Cardiac muscle cell (in vitro differentiated cells and primary cell): ENCODE measurements at places on chromosomes 2 and 18. TPM values are rescaled to one million over a fixed set of nuclear protein-coding genes. Genes with fewer than 3 reads are reported as not detected.

Gene CYTIP
- not detected in 2 replicates for total RNA-seq

Gene MC5R
- not detected in 2 replicates for total RNA-seq

Gene SPRED2
- 11.7 and 14.7 TPM in 2 replicates for total RNA-seq

Gene REG3G
- total RNA-seq, result not detected in 2 replicates

Gene VWA3B
- 0.09 and 0.67 TPM in 2 replicates for total RNA-seq

Gene CXCR4
- 2.4 and 5.8 TPM in 2 replicates for total RNA-seq

Gene DSG4
- not detected in 2 replicates for total RNA-seq

GRCh38 chr2:24919037-24919505 lies 966 bp downstream of the ADCY3 start:
- H3K27ac ChIP-seq, result no peak overlapping the region
- peak overlapping the region; percentile 56 for H3K4me3 ChIP-seq
- DNase-seq, result no peak

GRCh38 chr18:25137197-25137472 lies 214.8 kb downstream of the ZNF521 start:
- no peak overlapping the region for H3K4me3 ChIP-seq
- no peak for DNase-seq
- H3K27ac ChIP-seq, result peak overlapping the region; percentile 91
- H3K36me3 ChIP-seq, result no peaks in the 10 kb centered on the region
- peaks cover 33% of the 10 kb centered on the region for H3K4me1 ChIP-seq
- no peaks in the 10 kb centered on the region for H3K27me3 ChIP-seq

DNA sequence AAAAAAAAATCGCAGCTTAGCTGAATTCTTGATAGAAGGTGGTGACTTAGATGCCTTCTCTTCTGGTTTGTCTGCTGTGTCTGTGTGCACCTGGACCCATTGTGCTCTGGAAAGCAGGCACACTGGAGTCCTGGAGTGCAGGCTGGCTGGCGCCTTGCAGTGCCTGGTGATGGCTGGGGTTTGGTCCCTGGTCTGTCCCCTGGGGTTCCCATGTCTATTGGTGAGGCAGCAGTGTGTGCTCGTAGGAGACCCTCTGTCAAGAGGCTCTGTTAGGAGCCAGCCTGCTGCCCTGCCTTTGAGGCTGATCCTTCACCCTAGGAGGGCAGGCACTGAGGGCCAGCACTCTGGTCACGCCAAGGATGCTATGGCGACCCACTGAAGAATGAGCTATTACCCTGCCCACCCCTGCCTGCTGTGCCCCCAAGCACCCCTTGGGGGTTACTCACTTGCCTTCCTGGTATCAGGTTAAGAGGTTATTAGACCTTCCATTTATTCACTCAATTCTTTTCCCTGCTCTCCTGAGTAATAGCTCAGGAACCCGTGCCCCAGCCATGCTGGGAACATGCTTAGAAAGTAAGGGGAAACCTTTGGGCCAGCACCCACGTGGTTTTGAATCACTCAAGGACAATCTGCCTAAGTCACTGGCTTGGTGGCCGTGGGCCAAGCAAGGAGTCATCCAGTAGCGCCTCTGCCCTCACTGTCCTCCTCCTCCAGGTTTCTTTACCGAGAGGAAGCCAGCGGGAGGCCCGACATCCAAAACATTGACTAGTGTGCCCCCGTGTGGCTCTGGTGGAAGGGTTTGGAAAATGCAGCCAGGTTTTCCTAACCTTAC lies 284.5 kb downstream of the PRKCE start:
- DNase-seq, result peak; percentile 86
- no peaks in the 10 kb centered on the region for H3K36me3 ChIP-seq
- peaks cover 5% of the 10 kb centered on the region for H3K4me1 ChIP-seq
- H3K27me3 ChIP-seq, result no peaks in the 10 kb centered on the region
- no peak overlapping the region for H3K4me3 ChIP-seq
- H3K27ac ChIP-seq, result no peak overlapping the region

DNA sequence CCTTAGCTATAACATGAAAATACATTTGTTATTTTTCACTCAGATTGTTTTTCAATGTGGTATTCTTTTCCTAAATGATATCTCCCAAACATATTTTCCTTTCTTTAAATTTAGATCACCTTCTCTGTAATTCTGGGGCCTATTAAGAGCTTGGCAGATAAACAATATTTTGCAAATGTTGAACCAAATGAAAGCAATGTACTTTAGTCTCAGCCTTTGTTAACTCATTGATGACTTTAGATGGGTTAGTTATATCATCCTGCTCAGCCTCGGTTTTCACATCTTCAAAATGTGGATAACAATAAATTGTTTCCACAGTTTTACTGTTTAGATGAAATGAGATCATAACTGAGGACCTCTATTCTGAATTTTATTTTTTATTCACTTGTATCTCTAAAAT lies 1205.2 kb downstream of the SUCLG1 start:
- no peak overlapping the region for H3K4me3 ChIP-seq
- H3K27ac ChIP-seq, result no peak overlapping the region
- DNase-seq, result no peak
- H3K36me3 ChIP-seq, result no peaks in the 10 kb centered on the region
- no peaks in the 10 kb centered on the region for H3K4me1 ChIP-seq

- no peak overlapping the region for H3K27ac ChIP-seq
- no peak overlapping the region for H3K4me3 ChIP-seq
- H3K36me3 ChIP-seq, result no peaks in the 10 kb centered on the region
- H3K27me3 ChIP-seq, result peaks cover 11% of the 10 kb centered on the region
These were observed 184.4 kb downstream of the RTP5 start for GRCh38 chr2:242053921-242054320.

DNA sequence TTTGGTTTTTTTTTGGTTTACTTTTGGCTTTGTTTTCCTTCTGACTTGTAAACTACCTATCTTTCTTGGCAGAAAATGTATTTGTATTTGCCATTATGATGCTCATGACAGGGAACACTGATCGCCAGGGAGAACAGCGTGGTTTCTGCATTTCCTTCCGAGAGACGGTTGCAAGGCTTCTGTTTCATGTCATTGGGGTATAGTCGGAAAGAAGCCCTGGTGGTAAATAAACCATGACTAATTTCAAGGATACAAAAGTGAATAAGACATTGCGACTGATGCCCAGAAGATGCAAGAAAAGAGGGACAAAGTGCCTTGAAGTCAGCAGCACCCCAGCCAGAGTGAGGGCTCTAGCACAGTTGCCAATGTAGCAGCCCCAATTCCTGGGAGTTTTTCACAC lies 4.2 kb upstream of the CAPN14 start:
- no peaks in the 10 kb centered on the region for H3K27me3 ChIP-seq
- no peaks in the 10 kb centered on the region for H3K36me3 ChIP-seq
- H3K4me3 ChIP-seq, result no peak overlapping the region
- H3K27ac ChIP-seq, result no peak overlapping the region

- H3K27ac ChIP-seq, result no peak overlapping the region
- H3K36me3 ChIP-seq, result no peaks in the 10 kb centered on the region
- H3K27me3 ChIP-seq, result no peaks in the 10 kb centered on the region
- no peak overlapping the region for H3K4me3 ChIP-seq
- no peak for DNase-seq
- H3K4me1 ChIP-seq, result peaks cover 8% of the 10 kb centered on the region
These were observed 47.1 kb downstream of the NEDD4L start for GRCh38 chr18:58091099-58091611.

DNA sequence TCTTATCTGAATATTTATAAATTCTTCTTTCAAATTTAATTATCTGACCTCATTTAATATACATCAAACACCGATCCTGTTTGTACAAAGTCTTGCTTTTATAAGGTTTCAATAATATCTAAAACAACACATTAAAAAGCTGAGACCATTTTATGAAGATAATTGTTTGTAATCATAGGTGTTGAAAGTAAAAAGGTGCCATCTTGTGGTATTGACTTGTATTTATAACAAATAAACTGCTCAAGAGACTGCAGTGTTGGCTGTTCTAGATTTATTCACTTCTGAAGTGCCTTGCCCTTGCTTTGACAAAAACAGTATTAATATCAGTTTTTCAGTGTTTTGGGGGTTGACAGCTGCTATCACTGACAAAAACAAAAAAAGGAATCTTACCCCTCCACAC lies 286.8 kb upstream of the HNMT start:
- no peaks in the 10 kb centered on the region for H3K36me3 ChIP-seq
- no peaks in the 10 kb centered on the region for H3K27me3 ChIP-seq
- no peak overlapping the region for H3K27ac ChIP-seq
- DNase-seq, result no peak

DNA sequence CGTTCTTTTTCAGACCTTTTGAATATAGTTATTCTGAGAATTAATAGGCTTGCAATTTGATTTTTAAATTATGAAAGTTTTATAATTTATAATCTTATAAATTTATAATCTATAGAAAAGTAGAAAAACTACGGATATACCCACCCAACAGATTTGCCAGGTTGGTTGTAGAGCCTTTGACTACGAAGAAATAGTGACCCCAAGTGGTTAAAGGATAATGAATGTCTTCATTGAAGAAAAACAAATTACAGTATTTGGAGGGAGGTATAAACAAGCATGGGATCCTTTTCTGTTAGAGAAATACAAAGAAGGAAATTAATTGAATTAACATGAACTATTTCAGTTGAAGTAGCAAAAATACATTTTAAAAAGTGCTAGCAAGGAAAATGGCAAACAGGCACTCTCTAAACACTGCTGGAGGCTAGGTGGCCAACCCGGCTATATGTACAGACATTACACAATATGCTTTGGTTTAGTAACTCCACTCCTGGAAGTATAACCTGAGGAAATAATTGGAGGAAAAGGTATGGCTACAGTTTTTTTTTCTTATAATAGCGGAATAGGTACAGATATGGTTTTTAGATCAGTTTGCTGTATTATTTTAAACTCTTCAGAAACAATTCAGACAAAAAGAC lies 110.9 kb downstream of the MIB1 start:
- no peaks in the 10 kb centered on the region for H3K36me3 ChIP-seq
- H3K4me1 ChIP-seq, result peaks cover 20% of the 10 kb centered on the region
- H3K4me3 ChIP-seq, result no peak overlapping the region
- no peak for DNase-seq
- peak overlapping the region; percentile 90 for H3K27ac ChIP-seq

DNA sequence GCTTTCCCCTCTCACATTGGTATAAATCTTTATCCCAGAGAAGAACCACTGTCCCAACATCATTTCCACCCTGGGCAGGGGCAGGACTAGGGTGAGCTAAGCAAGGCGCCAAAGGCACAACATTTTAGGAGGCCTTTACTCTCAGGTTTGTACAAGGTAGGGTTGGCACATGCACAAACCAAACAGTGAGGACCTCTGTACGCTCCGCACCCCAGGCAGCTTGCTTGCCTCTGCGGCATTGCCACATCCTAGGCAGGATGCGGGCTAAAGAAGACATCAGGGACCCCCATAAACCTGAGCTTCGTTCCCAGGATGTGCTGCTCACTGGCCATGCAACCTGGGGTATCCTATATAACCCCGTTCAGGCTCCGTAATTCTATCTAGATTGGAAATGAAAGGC lies 128.1 kb upstream of the DAPL1 start:
- no peak overlapping the region for H3K27ac ChIP-seq
- no peak for DNase-seq
- H3K4me3 ChIP-seq, result no peak overlapping the region
- peaks cover 26% of the 10 kb centered on the region for H3K36me3 ChIP-seq

GRCh38 chr2:106537791-106538191 lies 50.6 kb downstream of the CD8B2 start:
- no peak for DNase-seq
- H3K36me3 ChIP-seq, result no peaks in the 10 kb centered on the region
- no peak overlapping the region for H3K27ac ChIP-seq
- no peak overlapping the region for H3K4me3 ChIP-seq

- DNase-seq, result peak; percentile 18
- H3K4me3 ChIP-seq, result no peak overlapping the region
- no peak overlapping the region for H3K27ac ChIP-seq
- H3K36me3 ChIP-seq, result no peaks in the 10 kb centered on the region
These were observed 576.8 kb downstream of the METTL4 start for GRCh38 chr18:1994471-1994870.

DNA sequence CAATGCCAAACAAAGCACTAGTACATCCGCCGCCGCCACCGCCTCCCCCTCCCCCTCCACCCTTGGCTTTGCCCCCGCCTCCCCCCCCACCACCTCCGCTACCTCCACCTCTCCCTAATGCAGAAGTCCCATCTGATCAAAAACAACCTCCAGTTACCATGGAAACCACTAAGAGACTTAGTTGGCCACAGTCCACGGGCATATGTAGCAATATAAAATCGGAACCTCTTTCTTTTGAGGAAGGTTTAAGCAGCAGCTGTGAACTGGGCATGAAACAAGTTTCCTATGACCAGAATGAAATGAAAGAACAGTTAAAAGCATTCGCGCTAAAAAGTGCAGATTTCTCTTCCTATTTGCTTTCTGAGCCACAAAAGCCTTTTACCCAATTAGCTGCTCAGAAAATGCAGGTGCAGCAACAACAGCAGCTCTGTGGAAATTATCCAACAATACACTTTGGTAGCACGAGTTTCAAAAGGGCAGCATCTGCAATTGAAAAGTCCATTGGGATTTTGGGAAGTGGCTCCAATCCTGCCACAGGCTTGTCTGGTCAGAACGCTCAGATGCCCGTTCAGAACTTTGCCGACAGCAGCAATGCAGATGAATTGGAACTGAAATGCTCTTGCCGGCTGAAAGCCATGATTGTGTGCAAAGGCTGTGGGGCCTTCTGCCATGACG lies 168.0 kb downstream of the ASXL3 start:
- H3K27me3 ChIP-seq, result no peaks in the 10 kb centered on the region
- H3K4me1 ChIP-seq, result peaks cover 5% of the 10 kb centered on the region
- no peak overlapping the region for H3K27ac ChIP-seq

- peaks cover 11% of the 10 kb centered on the region for H3K36me3 ChIP-seq
- DNase-seq, result no peak
- H3K4me3 ChIP-seq, result no peak overlapping the region
- no peak overlapping the region for H3K27ac ChIP-seq
- no peaks in the 10 kb centered on the region for H3K4me1 ChIP-seq
- H3K27me3 ChIP-seq, result no peaks in the 10 kb centered on the region
These were observed 42.5 kb downstream of the VRK2 start for GRCh38 chr2:58089081-58089480.

DNA sequence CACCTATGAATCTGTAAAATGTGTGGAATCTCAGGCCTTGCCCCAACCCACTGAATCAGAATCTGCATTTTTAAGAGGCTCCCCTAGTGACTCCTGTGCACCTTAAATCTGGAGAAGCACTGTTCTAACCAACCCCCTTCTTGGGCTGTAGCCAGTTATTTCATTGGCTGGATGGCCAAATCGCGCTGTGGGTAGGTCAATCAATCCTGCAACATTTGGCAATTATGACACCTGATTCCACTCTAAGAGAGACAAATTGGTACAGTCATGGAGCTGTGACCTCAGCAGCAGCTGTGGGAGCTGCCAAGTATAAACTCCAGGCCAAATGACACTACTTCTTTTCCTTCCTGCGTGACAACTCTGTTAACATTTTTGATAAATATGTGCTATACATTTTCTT lies 208.7 kb downstream of the CLIP4 start:
- no peaks in the 10 kb centered on the region for H3K36me3 ChIP-seq
- no peak overlapping the region for H3K4me3 ChIP-seq
- no peaks in the 10 kb centered on the region for H3K27me3 ChIP-seq
- H3K27ac ChIP-seq, result no peak overlapping the region
- no peak for DNase-seq
